ENCODE measurements at places on chromosomes 7 and 10. TPM values are rescaled to one million over a fixed set of nuclear protein-coding genes. Genes with fewer than 3 reads are reported as not detected.

TMEM270 gene
- not detected for polyA plus RNA-seq

C10orf95 gene
- not detected for polyA plus RNA-seq

UNCX gene
- not detected for polyA plus RNA-seq

ZNF239 gene
- 5.7 TPM for polyA plus RNA-seq

GPR37 gene
- not detected for polyA plus RNA-seq

IFIT1 gene
- polyA plus RNA-seq = 14.3 TPM

MYL10 gene
- polyA plus RNA-seq = not detected

TMEM176A gene
- polyA plus RNA-seq = not detected

FOXI2 gene
- polyA plus RNA-seq = not detected

LRRD1 gene
- polyA plus RNA-seq = not detected

NUPR2 gene
- polyA plus RNA-seq = not detected

SCART1 gene
- polyA plus RNA-seq = 0.15 TPM

HELLS gene
- polyA plus RNA-seq = 20.3 TPM

PRRT4 gene
- not detected for polyA plus RNA-seq

VSIR gene
- polyA plus RNA-seq = 152 TPM

ANKRD2 gene
- polyA plus RNA-seq = not detected

OPN4 gene
- polyA plus RNA-seq = not detected

All from GM23248 (cell line).